ENCODE measurements at places on chromosomes 1 and 21.

- H3K27ac ChIP-seq, result no peak overlapping the region
- H3K4me1 ChIP-seq, result no peaks in the 10 kb centered on the region
- no peak for DNase-seq
Measured at GRCh38 chr1:185073725-185074124, 28.4 kb downstream of the RNF2 start.

GRCh38 chr21:36431252-36431651 lies 46.1 kb downstream of the CHAF1B start:
- no peaks in the 10 kb centered on the region for H3K4me1 ChIP-seq
- H3K27ac ChIP-seq, result no peak overlapping the region
- no peak for DNase-seq

DNA sequence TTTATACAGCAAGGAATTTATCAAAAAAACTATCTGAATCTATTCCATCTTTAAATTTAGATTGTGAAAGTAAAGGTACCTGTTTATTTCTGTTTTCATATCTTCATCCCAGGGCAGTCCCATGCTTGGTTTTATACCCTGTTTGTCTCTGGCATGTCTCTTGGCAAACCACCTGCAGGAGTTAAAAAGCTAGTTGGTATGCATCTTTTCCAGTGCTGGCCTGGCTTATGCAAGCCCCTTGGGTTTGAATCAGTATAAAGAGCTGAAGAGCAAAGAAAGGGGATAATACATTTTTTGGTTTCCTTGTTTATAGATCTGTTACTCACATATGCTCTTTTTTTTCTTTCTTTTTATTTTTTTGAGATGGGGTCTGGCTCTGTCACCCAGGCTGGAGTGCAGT lies 37.8 kb downstream of the LRRC8C start:
- peaks cover 27% of the 10 kb centered on the region for H3K4me1 ChIP-seq
- no peaks in the 10 kb centered on the region for H3K27me3 ChIP-seq
- H3K36me3 ChIP-seq, result peaks cover 5% of the 10 kb centered on the region
- no peak overlapping the region for H3K4me3 ChIP-seq

DNA sequence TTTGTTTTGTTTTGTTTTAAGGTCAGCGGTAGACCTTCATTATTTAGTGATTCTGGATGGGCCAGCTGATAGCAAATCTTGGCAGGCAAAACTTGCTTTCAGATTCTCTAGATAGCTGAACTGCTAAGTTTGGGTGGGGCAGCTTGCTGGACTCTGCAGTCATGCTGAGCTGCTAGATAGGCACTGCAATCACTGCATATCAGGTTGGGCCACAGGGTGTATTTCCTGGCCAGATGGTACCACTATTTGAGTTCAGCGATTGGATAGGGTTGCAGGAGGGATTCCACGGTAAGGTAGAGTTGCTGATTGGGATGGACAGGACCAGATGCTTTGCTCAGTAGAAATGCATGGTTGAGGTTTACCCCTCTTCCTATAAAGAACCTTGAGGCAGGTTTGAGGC lies 579.3 kb upstream of the ADGRL4 start:
- no peak overlapping the region for H3K27ac ChIP-seq
- H3K27me3 ChIP-seq, result no peaks in the 10 kb centered on the region
- H3K4me1 ChIP-seq, result no peaks in the 10 kb centered on the region
- H3K4me3 ChIP-seq, result no peak overlapping the region
- no peak for DNase-seq

- no peaks in the 10 kb centered on the region for H3K36me3 ChIP-seq
- no peak for DNase-seq
- H3K27ac ChIP-seq, result no peak overlapping the region
- no peak overlapping the region for H3K4me3 ChIP-seq
- H3K27me3 ChIP-seq, result peaks cover 2% of the 10 kb centered on the region
- no peaks in the 10 kb centered on the region for H3K4me1 ChIP-seq
Measured at GRCh38 chr1:7378346-7379130, 392.6 kb upstream of the VAMP3 start.

DNA sequence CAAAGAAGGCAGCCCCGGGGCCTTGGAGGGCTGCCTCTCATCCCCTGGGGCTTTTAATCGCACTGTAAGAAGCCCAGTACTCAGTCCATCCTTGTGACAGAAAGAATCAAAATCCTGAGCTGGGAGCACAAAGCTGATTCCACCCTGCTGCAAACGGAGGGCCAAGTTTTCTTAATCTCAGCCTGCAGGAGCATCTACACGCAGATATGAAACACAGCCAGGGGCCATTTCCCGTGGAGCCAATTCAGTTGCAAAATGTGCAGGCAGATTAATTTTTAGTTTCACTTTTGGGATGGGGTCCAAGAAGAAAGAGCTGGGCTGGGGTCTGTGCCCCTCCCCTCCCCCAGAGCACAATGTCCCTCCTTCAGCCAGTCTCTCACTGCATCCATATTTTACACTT lies 4.4 kb downstream of the LYPD8 start:
- no peak overlapping the region for H3K4me3 ChIP-seq
- no peaks in the 10 kb centered on the region for H3K36me3 ChIP-seq
- H3K4me1 ChIP-seq, result peaks cover 13% of the 10 kb centered on the region
- H3K27me3 ChIP-seq, result no peaks in the 10 kb centered on the region
- H3K27ac ChIP-seq, result no peak overlapping the region
- no peak for DNase-seq

DNA sequence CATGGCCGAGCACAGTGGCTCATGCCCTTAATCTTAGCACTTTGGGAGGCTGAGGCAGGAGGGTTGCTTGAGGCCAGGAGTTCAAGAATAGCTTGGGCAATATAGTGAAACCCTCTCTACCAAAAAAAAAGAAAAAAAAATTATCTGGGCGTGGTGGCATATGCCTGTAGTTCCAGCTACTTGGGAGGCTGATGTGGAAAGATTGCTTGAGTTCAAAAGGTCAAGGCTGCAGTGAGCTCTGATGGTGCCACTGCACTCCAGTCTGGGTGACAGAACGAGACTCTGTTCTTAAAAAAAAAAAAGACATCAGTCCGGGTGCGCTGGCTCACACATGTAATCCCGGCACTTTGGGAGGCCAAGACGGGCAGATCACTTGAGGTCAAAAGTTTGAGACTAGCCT lies 251.2 kb upstream of the CACYBP start:
- no peak overlapping the region for H3K4me3 ChIP-seq
- no peaks in the 10 kb centered on the region for H3K27me3 ChIP-seq
- no peaks in the 10 kb centered on the region for H3K36me3 ChIP-seq
- no peaks in the 10 kb centered on the region for H3K4me1 ChIP-seq

DNA sequence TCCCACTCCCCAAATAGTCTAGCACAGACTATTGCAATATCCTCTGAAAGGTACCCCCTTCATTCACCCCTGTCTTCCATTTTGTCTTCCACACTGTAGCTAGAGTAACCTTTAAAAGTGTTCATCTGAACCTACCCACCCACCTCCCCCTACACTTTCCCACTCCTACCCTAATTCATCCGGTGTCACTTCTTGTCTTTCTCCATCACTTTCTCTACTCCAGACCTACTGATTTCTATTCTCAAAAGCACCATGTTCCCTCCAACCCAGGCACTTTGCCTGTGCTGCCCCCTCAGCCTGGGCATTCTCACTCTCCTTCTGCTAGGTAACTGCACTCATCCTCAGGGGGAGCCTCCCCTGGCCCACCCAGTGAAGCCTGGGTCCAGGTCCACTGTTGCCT lies 4.7 kb upstream of the MAN1C1 start:
- no peaks in the 10 kb centered on the region for H3K36me3 ChIP-seq
- H3K27ac ChIP-seq, result no peak overlapping the region
- peaks cover 3% of the 10 kb centered on the region for H3K27me3 ChIP-seq
- H3K4me1 ChIP-seq, result peaks cover 3% of the 10 kb centered on the region
- no peak overlapping the region for H3K4me3 ChIP-seq

DNA sequence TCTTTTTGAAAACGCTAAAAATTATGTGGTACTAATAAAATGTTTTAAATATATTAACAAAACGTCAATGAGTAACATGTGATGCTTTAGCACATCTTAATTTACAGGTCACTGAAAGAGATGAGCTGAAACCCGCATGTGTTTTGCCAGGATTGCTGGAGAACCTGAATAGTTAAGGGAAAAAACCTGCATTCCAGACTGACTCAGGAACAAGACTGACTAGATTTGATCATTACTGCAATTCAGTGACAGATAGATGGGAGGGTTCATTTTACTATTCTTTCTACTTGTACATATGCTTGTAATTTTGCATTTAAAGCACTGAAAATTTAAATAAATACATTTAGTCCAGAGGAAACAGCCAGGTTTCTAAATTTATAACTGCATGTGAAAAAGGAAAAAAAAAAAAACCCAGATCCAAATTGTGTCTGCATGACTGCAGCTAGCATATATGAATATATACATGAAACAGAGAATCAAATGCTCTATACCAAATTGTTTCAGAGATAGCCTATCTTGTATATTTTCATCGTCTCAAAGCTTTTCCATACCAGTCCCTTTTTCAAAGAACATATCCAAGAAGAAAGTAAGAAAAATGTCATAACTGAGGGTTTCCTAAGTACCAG lies 71.7 kb downstream of the APP start:
- H3K36me3 ChIP-seq, result no peaks in the 10 kb centered on the region
- H3K4me1 ChIP-seq, result no peaks in the 10 kb centered on the region
- no peak overlapping the region for H3K4me3 ChIP-seq
- no peaks in the 10 kb centered on the region for H3K27me3 ChIP-seq
- no peak for DNase-seq
- H3K27ac ChIP-seq, result no peak overlapping the region

GRCh38 chr1:206456577-206457370 lies 13.5 kb upstream of the IKBKE start:
- H3K4me3 ChIP-seq, result no peak overlapping the region
- H3K36me3 ChIP-seq, result peaks cover 17% of the 10 kb centered on the region
- H3K27ac ChIP-seq, result no peak overlapping the region
- DNase-seq, result no peak

- H3K4me1 ChIP-seq, result no peaks in the 10 kb centered on the region
- H3K27me3 ChIP-seq, result no peaks in the 10 kb centered on the region
- H3K27ac ChIP-seq, result no peak overlapping the region
- no peaks in the 10 kb centered on the region for H3K36me3 ChIP-seq
- no peak for DNase-seq
Measured at GRCh38 chr21:29499734-29500343, 201.1 kb downstream of the BACH1 start.

GRCh38 chr1:228902781-228903433 lies 167.6 kb downstream of the RHOU start:
- no peaks in the 10 kb centered on the region for H3K36me3 ChIP-seq
- H3K27ac ChIP-seq, result no peak overlapping the region
- peaks cover 8% of the 10 kb centered on the region for H3K27me3 ChIP-seq
- no peak overlapping the region for H3K4me3 ChIP-seq

DNA sequence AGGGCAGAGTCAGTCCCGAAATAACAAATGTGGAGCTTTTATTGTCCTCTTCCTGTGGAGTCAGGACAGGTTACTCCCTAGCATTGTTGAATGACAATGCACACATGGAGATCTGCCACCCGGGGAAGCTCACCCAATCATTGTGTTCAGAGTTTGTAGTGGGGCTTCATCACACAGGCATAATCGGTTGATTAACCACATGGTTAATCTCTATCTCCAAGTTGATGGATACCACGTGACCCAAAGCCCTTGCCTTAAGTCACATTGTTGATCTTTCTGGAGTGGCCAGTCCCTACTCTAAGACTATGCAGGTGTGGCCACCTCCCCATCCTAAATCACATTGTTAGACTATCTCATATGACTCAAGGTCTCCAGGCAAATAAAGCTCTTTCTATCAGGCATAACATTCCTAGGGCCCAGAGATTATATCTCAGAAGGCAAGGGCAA lies 2.6 kb upstream of the C1orf141 start:
- no peaks in the 10 kb centered on the region for H3K36me3 ChIP-seq
- no peak for DNase-seq
- H3K27ac ChIP-seq, result no peak overlapping the region
- no peak overlapping the region for H3K4me3 ChIP-seq
- H3K4me1 ChIP-seq, result peaks cover 6% of the 10 kb centered on the region

DNA sequence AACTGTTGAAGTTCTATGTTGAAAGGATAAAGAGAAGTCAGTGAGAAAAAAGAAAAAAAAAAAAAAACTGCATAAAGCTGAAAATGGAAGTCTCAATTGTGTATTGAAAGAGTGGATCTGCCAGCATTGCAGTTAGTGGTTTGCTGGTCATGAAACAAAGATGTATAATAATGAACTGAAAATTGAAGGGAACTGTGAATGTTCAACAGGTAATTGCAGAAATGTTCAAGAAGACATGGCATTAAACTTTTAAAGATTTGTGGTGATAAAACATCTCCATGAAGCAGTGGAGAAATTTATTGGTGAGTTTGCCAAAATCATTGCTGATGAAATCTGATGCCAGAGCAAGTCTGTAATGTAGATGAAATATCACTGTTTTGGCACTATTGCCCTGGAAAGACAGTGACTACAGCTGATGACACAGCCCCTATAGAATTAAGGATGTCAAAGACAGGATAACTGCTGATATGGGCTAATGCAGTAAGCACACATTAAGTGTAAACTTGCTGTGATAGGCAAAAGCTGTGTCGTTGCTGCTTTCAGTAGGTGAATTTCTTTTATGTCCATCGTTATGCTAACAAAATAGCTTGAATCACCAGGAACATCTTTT lies 71.0 kb downstream of the RD3 start:
- no peak for DNase-seq
- no peaks in the 10 kb centered on the region for H3K36me3 ChIP-seq
- no peaks in the 10 kb centered on the region for H3K4me1 ChIP-seq
- no peak overlapping the region for H3K4me3 ChIP-seq
- H3K27me3 ChIP-seq, result no peaks in the 10 kb centered on the region

DNA sequence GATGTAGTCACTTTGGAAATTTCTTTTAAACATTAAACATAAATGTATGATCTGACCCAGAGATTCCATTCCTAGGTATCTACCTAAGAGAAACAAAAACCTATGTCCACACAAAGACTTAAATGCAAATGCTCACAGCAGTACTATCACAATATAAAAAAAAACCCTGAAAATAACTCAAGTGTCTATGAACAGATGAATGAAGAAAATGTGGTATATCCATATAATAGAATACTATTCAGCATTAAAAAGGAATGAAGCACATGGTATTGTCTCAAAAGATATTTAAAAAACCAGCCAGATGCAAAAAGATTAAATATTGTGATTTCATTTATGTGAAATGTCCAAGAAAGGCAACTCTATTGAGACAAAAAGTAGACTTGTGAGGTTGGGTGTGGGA lies 48.3 kb downstream of the ADSS2 start:
- no peak overlapping the region for H3K4me3 ChIP-seq
- no peak for DNase-seq
- no peak overlapping the region for H3K27ac ChIP-seq
- H3K36me3 ChIP-seq, result peaks cover 36% of the 10 kb centered on the region
- no peaks in the 10 kb centered on the region for H3K27me3 ChIP-seq

GRCh38 chr1:174988539-174988938 lies 11.2 kb upstream of the CACYBP start:
- no peak for DNase-seq
- H3K27me3 ChIP-seq, result no peaks in the 10 kb centered on the region
- H3K36me3 ChIP-seq, result no peaks in the 10 kb centered on the region
- peaks cover 9% of the 10 kb centered on the region for H3K4me1 ChIP-seq

GRCh38 chr1:61386770-61387169 lies 304.4 kb downstream of the NFIA start:
- H3K36me3 ChIP-seq, result no peaks in the 10 kb centered on the region
- H3K27ac ChIP-seq, result no peak overlapping the region
- no peaks in the 10 kb centered on the region for H3K27me3 ChIP-seq
- H3K4me1 ChIP-seq, result no peaks in the 10 kb centered on the region
- H3K4me3 ChIP-seq, result no peak overlapping the region

All from T-cell (primary cell).